Right ventricle myocardium inferior (tissue), 1 donor: ENCODE measurements at places on chromosomes 2 and 18.

GRCh38 chr2:134713176-134713575 lies 5.6 kb downstream of the TMEM163 start:
- DNase-seq = no peak

DNA sequence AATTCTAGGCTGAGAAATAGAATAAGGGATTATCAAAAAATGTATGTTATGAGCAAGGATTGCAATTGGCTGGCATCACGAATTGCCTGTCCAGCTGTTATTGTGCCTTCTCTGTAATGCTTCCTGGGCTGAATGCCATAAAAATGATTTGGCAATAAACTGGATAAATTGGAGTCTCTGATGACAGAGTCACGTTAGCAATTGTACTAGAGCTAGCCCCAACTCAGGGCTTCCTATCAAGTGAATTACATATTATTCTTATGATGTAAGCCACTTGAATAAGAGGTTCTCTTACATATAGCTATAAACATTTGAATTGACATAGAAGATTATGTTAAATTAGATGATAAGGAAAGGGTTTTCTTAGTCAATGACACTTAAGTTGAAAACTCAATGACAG lies 607.5 kb upstream of the REG3G start:
- DNase-seq = no peak

DNA sequence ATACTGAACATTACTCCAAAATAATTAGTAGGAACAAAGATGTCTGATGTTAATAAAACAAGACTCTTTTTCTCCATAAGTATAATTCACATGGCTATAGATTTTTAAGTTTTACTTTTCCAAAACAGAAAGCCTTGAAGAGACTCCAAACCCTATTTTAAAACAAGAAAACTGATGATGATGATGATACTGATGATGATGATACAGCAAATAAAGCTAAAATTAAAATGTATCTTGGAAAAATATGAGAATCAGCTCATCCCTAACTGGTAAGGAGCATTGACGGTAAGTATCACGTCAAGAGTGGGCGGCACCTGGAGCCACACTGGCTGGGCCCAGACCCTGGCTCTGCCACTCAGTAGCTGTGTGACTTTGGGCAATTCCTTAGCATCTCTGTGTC lies 39.6 kb downstream of the ID2 start:
- no peak for DNase-seq

GRCh38 chr2:174591740-174592139 lies 5.9 kb downstream of the WIPF1 start:
- DNase-seq = no peak

GRCh38 chr2:185381631-185382030 lies 357.0 kb upstream of the FSIP2 start:
- no peak for DNase-seq

DNA sequence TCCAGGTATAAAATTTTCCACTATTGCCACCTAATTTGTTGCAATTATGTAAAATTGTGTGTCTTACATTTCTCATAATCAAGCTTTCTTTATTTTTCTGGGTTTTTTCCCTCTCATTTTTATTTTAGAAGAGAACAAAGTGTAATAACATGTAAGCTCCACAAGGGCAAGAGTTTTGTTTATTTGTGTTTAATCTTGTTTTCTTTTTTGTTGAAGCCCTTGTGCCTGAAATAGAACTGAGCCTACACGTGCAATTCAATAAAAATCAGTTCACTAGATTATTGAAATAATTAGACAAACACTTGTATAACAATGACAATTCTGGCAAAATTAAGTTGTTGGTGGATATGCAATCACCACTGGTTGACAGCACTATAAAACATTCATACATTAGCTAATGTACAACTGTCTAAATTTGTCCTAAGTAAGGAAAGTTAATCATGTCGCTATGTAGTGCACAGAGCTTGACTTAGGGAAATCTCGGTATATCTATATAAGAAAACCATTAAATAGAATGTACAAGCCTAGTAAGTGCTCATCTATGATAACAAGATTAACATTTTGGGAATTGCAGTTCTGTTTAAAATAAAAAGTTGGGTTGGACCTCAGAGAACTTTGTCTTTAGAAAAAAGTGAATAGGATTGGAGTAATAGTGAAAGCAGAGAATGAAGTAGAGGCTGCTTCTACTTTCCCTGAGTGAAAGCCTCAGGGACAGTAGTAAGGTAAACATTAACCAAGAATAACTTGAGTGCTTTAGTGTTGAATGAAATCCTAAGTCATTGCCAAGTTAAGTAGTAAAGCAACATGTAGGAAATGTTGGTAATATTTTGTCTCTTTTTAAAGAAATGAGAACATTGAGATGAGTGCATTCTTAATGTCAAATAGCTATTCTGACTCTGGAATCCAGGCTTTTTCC lies 37.4 kb upstream of the NOL4 start:
- DNase-seq = no peak

DNA sequence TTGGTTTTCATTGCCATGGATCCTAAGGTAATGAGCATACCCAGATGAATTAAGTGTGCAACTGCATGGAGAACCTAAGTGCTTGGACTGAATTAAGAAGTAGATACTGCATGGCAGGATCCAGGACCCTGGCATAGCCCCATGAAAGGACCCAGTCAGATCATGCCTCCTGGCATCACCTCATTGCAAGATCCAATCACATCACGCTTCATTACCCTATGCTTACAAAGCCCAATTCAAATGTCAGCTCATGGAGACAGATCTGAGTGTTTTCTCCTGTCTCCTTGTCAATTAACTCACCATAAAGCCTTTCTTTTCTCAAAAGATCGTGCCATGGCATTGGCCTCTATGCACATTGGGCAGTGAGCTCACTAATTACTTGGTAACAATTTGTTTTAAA lies 519.8 kb upstream of the ZNF804A start:
- DNase-seq = no peak

DNA sequence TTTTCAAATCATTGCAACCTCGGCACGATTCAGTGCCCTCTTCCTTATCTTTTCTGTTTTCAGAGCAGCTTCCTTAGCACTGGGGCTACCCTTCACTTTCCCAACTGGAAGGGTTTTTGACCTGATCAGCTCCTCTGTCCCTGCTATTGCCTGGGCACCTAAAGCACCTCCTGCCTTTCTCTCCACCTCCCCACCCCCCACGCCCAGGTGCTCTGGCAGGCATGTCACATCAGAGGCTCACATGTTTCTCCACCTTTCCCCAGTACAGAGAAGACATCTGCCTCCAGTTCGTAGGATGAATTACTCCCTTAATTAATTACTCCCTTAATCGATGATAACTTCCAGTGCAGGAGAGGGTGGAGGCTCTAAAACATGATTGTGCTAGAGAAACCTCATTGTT lies 88.7 kb upstream of the LCLAT1 start:
- no peak for DNase-seq

- DNase-seq = no peak
These were observed 431 bp upstream of the EIF5B start for GRCh38 chr2:99336804-99337112.

GRCh38 chr2:1082456-1083205 lies 132.0 kb downstream of the SNTG2 start:
- DNase-seq = no peak

- no peak for DNase-seq
These were observed 111.5 kb downstream of the MTCL1 start for GRCh38 chr18:8816816-8817215.

DNA sequence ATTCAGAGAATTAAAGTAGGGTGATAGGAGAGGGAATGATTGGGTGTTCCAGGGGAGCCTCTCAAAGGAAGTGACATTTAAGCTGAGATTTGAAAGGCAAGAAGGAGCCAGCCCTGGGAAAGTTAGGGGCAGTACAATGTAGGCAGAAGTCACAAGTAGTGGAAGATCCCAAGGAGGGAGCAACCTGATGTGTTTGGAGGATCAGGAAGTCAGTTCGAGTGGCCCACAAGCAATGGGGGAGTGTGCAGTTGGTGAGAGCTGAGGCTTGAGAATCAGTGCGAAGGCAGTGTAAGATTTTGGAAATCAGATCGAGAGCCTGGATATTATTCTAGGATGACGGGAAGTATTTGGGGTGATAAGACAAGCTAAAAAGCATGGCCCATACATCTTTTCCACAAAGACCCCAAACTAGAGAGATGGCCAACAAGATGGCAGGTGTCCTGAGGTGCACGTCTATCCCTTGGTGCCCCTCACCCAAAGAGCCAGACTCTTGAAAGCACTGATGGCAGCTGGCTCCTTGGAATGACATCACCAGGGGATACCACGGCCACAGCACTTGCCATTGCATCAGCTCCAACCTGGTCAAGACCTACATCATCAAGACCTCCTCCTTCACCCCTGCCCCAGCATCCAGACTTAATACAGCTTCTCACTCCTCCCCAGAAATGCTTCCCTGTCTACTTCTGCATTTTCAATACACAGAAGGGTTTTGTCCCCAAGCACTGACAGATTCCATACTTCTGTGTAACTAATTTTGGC lies 127.3 kb downstream of the BCL2 start:
- DNase-seq = no peak

GRCh38 chr2:73089270-73090030 lies 17.9 kb upstream of the SFXN5 start:
- no peak for DNase-seq
